Femur (tissue), 1 donor: ENCODE measurements at places on chromosomes 2 and 18.

DNA sequence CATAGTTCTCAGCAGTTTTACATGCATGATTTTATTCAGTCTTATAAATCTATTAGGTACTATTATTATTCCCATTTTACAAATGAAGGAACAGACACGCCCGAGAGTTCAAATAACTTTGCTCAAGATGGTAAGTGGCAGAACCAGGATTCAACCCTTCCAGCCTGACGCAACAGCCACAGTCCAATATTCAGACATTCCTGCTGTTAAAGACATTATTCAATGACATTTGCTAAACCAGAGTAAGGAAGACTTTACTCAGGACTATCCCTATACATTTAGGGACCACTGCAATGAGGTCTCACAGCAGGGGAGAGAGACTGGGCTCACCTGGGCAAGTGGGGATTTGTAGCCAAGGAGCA lies 29.4 kb upstream of the IGFBP2 start:
- DNase-seq = no peak

DNA sequence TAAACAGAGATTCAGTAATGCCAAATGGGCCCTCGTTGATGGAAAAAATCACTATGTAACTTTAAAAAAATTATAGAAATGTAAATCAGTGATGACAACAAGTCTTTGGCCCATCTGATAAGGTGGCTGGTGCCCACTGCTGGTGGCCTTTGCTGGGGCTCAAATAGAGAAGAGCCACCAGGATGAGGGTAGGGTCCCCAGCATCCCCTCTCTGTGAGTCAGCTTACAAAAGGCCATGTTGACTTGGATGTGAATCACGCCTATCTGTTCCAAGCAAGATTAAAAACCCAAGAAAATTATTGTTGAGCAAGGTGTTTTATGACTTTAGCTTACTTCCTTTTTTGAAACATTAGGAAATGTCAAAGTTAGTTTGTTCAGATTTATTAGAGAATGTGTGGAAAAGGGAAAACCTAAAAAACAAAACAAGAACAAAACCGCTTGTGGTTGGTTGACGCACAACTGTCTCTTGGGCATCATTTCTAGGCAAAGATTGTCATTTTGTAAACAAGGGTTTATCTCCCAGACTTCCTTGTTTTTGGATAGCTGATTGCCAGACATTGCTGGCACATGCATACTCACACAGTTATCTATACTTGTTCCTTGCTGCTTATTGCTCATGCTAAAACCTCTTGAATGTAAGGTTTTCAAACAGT lies 53.7 kb upstream of the ZNF396 start:
- DNase-seq = no peak

DNA sequence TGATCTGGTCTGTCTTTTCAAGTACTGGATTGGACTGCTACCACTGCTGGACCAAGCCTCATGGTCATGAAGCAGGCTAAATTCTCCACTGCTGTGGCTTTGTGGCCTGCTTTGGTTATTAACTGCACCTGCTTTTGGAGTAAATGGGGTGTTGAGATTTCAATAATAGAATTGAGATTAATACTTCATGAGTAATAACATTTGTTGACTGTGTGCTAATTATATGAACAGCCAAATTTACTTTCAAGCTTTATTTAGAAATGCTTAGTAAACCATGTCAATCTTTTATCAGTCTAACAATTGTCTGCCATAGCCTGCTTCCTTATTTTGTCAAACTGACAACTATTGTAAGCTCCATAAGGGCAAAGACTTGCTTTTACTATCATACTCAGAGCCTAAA lies 27.4 kb upstream of the MTIF2 start:
- no peak for DNase-seq

- no peak for DNase-seq
These were observed 550 bp downstream of the MYL12B start for GRCh38 chr18:3262234-3263131.

- DNase-seq = peak; percentile 53
These were observed 35.3 kb upstream of the PPP1CB start for GRCh38 chr2:28716265-28716865.

GRCh38 chr18:12990641-12990966 lies 558 bp upstream of the CEP192 start:
- DNase-seq = no peak

- DNase-seq = no peak
These were observed 132.3 kb upstream of the GALNT13 start for GRCh38 chr2:153739394-153739793.

DNA sequence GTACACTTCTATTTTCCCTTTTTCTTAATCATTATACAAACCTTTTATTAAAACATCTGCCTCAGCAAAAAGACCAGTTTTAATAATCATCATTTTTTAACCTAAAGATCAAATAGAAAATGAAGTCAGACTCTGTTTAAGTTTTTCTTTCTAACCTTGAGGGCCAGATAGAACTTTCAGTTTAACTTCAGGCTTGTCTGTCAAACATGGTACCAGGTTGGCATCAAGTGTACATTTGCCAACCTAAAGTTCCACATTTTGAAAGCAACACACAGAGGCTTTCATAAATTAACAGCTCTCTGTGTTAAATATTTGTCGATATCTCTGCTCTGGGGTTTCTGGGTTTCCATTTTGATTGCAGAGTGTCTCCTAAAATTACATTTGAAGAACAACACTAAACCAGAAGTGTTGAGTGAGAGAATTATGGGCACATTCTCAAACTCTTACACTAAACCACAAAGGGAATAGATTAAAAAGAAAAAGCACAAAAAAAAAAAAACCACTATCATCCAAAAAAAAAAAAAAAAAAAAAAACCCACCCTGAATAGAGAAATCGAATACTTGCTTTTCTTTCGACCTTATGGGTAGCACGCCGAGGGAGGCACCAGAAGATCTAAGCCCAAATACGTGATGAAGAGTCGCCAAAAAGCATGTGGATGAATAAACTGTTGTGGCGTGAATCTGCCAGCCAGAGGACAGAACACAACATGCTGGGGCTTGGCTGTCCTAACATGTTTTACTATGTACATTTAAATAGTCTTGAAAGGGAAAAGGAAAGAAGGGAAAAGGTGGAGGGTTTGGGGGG lies 166.2 kb downstream of the TCF4 start:
- DNase-seq = peak; percentile 46

DNA sequence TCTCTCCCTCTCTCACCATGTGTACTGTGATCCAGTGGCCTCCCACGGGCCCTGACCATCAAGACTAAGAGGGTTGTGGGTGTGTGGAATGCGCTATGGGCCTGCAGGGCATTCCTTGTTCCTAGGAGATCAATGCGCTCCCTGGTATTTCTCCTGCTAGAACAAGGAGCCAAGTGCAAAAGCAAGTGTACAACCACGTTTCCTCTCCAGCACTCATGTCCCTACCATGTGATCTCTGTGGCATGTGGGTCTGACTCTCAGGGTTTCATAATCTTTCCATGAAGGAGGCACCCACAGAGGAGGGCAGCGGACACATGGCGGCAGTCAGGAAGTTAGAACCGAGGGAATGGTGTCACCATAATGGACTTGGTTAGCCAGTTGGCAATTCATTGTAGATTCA lies 91.4 kb downstream of the MAPK4 start:
- DNase-seq = no peak

- no peak for DNase-seq
These were observed 263.6 kb upstream of the HNMT start for GRCh38 chr2:137700681-137701080.

- DNase-seq = no peak
These were observed 1.7 kb upstream of the STAMBP start for GRCh38 chr2:73827018-73827417.

DNA sequence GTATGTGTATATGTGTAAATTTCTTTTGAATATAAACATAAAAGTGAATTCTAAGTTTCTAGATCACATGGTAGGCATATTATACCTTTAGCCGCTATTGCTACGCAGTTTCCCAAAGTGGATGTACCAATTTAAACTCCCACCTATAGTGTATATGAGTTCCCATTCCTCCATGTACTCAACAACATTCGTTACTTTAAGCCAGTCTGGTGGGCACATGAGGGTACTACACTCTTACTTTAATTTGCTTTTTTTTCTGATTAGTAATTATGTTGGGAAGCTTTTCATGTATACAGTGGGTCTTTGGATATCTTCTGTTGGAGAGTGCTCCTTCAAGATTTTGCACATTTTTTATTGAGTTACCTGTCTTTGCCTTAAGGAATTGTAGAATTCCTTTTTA lies 683.8 kb downstream of the ERBB4 start:
- DNase-seq = no peak

DNA sequence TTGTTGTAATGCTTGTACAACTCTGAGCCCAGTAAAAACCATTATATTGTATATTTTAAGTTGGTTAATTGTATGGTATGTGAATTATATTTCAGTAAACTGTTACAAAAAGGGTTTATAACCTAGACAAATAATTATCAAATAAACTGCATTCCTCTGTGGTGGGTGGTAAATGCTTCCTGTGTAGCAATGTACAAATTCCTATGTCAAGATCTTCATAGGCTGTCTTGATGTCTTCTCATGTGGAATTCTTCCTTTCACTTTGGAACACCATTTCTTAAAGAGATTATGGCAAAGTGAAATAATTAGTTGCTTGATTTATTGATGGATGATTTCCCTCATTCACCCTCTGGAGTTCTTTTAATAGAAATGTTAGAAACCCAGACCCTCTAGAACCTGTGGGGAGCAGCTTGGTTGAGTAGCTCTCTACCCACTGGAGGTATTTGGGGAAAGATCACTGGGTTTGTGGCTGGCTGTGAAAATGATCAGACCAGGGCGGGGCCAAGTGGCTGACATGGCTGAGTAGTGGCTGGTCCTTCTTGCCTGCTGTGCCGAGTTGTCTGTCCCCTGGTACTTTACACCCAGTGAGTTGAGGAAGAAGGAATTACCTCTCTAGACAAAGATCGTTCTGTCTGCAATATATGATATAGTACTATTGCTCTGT lies 22.4 kb upstream of the MGAT5 start:
- DNase-seq = no peak

DNA sequence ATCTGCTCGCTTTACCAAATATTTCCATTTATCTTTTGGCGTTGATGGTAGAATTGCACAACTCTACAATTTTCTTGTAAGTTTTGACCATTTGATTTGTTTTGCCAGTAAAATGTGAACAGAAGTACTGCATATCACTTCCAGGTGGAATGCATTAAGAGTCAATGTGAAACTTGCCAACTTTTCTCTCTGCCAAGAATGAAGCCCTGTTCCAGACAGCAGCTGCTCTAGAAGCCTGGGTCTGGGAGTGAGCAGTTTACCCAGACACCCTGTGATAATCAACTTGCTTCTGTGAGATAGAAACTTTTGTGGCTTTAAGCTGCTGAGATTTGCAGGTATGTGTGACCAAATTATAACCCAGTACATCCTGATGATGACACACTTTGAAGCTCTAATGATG lies 115.9 kb upstream of the SYT4 start:
- peak; percentile 40 for DNase-seq
